ENCODE measurements at places on chromosomes 3 and 15.

GRCh38 chr3:65876028-65876420 is 162.7 kb downstream of the MAGI1 start:
- no peak for DNase-seq

DNA sequence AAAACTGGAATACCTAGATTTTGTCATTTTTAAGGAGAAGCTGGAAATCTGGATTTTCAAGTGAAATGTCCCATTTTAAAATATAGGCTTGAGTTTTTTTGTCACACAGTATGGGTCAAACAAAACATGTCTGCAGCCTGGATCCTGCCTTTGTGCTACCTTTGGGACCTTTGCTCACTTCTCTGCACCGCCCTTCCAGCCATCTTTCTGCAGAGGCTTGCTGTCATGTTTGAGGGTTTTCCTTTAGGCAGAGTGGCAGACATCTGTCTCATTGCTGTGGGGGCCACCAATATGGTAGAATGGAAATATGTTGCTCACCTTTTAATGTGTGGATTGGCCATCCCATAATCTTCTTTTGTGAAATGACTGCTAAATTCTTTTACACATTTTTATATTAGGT is 136.3 kb downstream of the EEFSEC start:
- DNase-seq: no peak

DNA sequence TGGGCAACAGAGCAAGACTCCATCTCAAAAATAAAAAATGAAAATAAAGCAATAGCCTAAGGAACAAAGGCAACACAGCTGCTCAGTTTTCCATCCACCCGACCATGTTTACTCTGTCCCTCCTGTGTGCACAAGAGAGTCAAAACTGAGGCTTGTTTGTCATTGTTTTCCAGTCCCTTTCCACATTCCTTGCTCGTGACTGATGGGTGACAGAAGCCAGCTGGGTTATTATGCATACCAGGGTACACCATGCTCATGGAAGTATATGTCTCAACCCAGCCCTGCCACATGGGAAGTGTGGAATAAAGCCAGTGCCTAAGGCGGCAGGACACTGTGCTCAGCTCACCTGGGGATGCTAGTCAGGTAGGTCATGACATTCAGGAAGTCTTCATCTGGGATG is 49.5 kb downstream of the MCF2L2 start:
- no peak for DNase-seq

GRCh38 chr3:15495461-15496340 is 25.8 kb downstream of the COLQ start:
- no peak for DNase-seq

- DNase-seq: no peak
Observed at GRCh38 chr15:96268442-96269204, 61.9 kb upstream of the NR2F2 start.

DNA sequence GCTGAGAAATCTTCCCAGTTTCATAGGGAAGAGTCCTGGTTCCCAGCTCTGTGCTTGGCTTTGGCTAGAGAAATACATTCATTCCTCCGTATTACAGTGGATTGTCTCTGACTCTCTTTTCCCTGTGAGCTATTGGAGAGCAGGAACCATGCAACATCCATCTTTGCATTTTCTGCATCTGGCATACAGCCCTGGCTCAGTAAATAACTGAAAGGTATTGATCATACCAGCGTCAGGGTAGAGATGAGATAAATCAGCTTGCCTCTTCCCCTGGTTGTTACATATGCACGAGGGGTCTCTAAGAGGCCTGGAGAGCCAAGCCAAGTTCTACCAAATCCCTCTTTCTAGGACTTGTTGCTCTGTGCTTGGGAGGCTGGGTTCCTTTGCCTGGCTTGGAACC is 35.2 kb downstream of the FOXB1 start:
- DNase-seq: no peak

- no peak for DNase-seq
Observed at GRCh38 chr3:81974751-81975150, 213.3 kb upstream of the GBE1 start.

- no peak for DNase-seq
Observed at GRCh38 chr3:53082736-53083135, 36.9 kb upstream of the SFMBT1 start.

GRCh38 chr3:195753581-195753980 is 32.8 kb downstream of the MUC20 start:
- peak; percentile 24 for DNase-seq

DNA sequence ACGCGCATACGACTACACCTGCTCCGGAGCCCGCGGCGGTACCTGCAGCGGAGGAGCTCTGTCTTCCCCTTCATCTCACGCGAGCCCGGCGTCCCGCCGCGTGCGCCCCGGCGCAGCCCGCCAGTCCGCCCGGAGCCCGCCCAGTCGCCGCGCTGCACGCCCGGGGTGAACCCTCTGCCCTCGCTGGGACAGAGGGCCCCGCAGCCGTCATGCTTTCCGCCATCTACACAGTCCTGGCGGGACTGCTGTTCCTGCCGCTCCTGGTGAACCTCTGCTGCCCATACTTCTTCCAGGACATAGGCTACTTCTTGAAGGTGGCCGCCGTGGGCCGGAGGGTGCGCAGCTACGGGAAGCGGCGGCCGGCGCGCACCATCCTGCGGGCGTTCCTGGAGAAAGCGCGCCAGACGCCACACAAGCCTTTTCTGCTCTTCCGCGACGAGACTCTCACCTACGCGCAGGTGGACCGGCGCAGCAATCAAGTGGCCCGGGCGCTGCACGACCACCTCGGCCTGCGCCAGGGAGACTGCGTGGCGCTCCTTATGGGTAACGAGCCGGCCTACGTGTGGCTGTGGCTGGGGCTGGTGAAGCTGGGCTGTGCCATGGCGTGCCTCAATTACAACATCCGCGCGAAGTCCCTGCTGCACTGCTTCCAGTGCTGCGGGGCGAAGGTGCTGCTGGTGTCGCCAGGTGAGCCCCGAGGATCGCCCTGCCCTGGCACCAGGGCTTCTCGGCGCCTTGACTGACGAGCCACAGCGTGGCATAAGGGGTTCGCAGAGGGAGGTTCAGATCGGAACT is 420 bp downstream of the SLC27A2 start:
- DNase-seq: peak; percentile 14

DNA sequence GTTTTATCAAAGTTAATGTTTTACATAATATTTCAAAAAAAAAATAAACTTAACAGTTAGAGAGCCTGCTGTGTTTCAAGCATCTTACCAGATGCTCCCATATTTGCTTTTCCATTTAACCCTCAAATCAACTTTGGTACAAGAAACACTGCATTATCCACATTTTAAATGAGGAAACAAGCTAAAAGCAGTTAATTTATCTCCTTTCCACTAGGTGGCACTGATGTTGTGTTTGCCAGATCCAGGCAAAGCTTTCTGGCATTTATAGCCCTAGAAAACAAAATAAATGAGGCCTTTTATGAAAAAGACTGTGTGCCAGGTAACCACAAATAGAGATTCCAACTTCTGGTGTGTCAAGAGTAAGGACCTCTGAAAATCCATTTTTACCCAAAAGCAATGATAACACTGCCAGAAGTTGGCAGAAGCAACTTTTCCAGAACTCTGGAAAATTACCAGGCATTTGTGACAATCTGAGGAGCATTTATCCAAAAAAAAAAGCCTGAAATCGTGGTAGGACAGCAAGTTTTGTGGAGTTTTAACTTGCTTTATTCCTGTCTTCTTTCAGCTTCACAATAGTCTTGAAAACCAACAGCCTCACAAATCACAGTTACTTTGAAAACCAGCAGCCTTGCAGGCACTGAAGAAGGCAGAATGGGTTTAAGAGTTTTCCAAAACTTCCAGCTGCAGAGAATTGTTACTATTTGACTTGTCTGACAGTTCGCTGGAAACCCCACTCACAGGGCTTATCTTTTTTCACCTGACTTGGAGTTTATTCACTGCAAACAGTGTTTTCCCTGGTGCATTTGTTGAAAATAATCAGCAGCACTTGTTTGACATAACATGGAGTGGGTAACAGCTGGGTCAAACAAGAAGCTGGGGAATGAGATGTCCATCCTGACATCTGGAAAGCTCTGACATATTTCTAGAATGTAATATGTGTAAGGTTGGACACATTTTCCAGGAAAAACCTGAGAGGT is 9.2 kb downstream of the FAM162A start:
- no peak for DNase-seq

GRCh38 chr15:85692321-85692720 is 102.4 kb downstream of the KLHL25 start:
- no peak for DNase-seq

- no peak for DNase-seq
Observed at GRCh38 chr3:42256135-42256819, 9.7 kb downstream of the CCK start.

GRCh38 chr3:50242851-50243542 is 7.0 kb downstream of the GNAI2 start:
- DNase-seq: no peak

DNA sequence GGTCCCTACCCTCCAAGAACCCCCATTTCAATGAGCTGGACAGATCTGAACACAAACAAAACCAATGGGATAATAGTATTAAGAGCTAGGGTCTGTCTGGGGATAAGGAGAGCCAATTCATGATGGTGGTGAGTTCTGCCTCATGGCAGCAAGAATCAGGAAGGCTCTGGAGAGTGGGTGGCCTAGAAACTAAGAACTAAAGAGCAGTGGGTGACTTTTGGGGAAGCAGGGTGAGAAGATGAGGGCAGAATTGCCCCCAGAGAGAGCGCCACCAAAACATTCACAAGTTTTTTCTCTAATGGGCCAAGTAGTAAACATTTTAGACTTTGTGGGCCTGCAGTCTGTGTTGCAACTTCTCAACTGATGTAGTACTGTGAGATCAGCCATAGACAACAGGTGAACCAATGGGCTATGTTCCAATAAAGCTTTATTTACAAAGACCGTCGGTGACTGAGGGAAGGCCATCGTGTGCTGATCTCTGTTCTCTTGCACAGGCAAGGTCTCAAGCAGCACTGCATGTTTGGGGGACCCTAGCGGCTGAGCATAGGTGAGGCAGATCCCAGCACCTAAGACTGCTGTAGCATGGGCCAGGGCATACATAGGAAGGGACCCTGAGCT is 225.5 kb upstream of the ST8SIA2 start:
- DNase-seq: no peak

- no peak for DNase-seq
Observed at GRCh38 chr15:89384176-89384604, 49.6 kb upstream of the POLG start.

DNA sequence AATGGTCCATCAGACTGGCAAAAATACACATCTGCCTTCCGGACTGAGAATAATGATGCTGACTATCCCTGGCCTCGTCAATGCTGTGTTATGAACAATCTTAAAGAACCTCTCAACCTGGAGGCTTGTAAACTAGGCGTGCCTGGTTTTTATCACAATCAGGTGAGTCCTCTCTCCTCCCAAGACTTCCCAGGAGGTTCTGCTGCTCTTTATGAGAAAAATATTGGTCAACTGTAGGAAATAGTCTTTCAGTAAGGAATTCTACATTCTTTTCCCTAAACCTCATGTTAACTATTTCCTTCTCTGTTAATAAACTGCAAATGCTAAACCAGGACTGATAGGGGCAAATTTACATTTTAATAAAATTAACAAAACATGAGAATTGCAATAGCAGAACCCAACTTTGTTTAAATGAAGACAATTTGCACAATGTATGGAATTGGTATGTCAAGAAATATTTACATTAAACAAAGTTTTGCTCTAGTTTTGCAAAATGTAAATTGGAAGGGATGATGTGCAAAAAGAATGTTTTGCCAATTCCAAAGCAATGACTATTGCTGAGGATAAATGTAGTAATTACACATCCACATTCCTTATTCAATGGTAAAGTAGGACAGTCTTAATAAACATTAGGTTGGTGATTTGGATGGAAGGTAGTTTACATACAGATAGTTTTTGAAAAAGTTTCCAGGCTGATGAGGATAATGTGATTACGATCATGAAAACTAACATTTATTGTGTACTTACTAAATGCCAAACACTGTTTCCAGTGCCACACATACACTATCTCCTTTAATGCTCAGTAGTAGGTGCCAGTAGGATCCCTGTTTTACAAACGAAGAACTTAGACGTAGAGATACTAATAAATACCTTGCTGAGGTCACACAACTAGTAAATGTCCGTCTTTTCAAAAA is 21.1 kb downstream of the UPK1B start:
- DNase-seq: no peak

DNA sequence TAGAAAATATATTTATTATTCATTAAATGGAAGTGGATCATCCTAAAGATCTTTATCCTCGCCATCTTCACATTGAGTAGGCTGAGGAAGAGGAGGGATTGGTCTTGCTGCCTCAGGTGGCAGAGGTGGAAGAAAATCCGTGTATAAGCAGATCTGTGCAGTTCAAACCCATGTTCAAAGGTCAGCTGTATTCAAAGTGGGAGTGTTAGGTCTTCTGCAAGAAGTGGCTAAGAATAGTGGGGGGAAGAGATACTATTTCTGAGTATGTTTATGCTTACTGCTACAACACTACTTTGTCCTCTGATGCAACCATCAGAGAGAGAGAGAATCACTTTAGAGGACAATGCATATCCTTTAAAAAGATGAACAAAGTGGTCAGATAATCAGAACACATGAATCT is 39.5 kb downstream of the YEATS2 start:
- no peak for DNase-seq

DNA sequence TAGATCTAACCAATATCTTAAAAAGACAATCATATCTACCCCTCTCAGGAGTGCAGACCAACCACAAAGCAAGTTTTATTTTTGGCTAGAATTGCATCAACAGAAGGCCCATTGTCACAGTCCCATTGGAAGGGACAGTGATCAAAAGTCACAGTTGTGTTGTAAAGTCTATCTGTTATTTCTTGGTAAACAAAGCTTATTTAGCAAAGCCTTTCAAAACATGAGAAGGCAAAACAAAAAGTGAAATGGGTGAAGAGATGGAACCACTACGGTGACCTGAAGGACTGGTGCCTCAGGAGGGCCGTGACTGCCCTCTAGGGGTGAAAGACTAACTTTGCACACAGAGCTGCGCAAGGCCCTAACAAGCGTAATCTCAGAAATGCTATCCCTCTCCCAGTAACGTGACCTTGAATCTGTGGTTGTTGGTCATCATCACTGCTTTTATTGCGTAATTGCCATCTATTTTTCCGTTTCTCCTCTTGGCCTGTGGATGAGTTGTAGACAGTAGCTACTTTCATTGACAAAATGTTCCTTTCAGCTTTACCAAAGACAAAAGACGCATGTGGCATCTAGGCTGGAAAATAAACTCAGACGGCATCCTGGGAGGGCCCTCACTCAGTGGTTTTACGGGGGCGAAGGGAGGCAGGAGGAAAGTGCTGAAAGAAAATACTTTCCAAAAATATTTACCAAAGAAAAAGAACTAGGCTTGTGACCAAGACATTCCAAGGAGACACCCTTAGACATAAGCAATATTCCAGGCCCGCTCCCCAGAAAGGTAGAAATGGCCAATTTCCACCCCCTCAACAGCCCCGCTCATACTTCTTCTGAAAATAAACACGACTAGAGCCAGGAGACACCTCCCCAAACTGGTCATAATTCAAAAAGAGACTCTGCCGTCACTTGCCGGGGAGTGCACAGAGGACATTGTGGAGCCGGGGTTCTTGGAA is 79.4 kb downstream of the FRMD4B start:
- DNase-seq: peak; percentile 45
